ENCODE measurements at places on chromosomes 7 and 10.

GRCh38 chr7:102836191-102836919 lies 76.4 kb upstream of the LRRC17 start:
- no peak for DNase-seq

DNA sequence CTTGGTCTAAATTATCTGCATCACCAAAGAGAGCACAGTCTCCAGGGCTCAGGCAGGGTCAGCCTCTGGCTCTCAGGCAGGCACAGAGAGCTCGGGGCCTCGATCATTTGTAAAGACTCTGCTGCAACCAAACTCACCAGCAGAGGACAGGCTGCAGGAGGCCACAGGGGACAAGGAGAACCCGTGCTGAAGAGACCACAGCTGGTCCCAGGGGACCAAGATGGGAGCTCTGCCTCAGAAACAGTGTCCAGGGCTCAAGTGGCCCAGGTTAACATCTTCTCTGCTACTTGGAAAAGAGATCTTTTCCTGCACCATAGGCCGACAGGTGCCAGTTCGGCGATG lies 543.2 kb downstream of the PTPRN2 start:
- DNase-seq, result no peak

DNA sequence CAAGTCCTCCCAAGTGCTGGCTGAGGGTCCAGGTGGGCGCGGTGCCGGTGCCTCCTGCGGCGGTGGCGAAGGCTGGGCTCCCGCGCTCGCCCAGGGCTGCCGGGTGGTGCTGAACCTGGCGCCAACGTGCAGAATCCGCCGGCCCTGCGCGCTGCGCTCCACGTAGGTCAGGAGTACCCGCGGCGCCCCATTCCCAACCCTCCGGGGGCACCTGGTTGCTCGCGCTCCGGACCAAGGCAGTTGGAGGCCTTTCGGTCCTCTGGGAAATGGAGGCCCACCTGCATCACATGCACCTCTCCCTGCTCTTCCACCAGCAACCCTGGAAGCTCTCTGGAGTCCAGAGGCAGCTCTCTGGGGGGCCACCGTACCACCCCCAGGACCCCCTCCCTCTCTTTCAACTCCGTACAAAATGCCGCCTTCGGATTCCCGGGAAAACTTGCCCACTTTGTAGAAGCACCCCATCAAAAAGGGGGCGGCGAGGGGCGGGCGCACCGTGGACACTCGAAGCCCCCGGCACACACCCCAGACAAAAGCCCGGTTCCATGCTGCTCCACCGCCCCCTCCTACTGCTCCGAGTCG lies 745 bp downstream of the SLC16A9 start:
- DNase-seq, result peak; percentile 18

DNA sequence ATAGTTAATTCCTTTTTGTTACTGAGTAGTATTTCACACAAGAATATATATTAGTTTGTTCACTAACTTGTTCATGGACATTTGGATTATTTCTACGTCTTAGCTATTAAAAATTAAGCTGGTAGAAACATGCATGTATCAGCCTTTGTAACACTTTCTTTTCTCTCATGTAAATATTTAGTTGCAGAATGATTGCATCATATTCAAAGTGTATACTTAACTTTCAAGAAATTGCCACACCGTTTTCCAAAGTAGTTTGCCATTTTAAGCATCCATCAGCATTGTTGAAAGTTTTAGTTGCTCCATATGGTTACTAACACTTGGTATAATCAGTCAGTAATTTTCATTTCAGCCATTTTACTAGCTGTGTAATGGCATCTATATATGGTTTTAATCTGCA lies 666.9 kb downstream of the NXPH1 start:
- no peak for DNase-seq

GRCh38 chr10:78259391-78259790 lies 225.7 kb downstream of the RPS24 start:
- no peak for DNase-seq

DNA sequence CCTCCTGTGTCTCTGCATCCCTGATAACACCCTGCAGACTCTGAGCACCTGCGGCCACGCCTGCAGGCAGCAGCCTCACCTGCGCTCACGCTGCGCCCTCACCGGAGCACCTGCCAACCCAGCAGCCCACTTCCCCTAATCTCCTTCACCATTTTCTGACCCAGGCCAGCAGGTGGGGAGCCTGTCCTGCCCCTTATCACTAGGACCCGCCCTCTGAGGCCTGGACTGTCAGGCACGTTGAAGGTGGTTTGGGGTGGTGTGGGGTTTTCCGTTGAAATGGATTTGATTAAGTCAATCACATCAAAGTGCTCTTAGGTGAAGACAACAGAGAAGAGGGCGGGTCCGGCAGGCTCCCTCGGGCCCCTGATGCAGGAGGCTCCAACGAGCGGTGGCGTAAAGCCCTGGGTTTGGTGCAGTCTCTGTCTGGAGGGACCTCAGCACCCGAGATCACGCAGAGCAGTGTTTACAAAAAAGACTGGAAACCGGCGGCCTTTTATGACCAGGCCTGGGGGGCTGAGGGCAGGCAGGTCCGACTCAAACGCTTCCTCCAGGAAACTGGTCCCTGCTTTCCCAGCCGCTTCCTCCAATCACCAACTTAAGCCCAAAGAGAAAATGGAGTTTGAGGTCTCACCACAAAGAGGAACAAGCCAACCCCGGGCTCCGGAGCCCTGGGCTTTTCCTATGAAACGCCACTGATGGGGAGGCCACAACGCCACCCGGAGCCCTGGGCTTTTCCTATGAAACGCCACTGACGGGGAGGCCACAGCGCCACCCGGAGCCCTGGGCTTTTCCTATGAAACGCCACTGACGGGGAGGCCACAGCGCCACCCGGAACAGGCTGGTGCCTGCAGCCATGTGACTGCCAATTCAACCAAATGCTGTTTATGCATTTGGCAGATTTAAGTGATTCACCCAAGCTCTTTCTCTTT lies 45.5 kb downstream of the DPYSL4 start:
- no peak for DNase-seq

DNA sequence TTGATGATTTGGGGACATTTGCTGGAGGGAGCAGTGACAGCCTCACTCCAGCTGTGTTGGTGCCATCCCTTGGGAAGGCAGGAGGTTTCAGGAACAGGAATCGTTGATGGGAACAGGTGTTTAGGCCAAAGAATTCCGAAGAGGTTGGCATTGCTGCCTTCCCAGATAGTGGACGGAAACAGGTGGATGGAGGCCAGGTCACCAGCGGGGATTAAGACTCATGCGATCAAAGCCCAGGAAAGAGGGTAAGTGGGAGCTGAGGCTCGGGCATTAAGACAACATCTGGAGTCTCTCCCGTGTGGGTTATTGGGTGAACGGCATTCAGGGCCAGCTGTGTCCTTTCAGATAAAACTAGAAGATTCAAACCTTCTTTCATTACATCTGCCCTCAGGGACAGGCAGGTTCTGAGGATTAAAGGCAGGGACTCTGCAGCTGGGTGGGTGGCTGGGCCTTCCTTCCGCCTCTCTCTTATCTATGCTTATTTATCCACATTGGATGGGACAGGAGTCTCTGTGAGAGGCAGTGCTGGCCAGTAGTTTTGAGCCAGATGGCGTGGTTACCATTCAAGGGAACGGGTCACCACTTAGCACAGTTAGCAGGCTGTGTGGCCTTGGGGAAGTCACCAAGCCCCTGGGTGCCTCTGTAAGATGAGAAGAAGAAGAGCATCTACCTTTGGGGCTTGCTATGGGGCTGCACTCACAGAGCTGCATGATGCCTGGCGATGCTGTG lies 67.6 kb downstream of the INSIG1 start:
- no peak for DNase-seq

DNA sequence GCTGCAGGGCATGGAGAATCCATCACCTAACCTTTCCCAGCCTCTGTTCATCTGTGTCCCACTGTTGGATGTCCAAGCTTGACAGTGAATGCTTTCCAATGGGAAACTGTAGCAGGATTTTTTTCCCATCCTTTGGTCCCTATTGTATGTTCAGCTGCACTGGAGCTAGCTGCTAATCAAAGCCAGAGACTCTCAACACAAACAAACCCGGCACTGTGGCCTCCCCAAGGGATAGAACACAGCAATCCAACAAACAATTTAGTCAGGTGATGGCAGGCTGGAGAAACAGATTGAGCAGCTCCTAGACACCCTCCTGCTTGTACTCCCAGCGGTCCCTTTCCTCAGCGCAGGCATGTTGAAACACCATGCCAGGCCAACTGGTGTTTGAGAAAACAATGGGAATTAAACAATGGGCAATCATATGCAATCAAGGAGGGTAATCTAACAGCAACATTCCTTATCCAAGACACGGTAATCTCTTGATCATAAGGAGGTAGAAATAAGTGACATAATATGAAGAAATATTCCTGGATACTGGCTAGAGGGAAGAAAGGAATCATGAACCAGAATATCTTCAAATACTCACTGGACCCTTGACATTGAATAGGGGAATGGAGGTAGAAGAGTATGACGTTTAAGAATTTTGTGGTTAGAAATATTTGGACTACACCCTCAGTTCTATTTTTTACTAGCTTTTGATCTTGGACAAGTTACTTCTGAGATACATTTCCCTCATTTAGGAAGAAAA lies 15.0 kb downstream of the PTN start:
- DNase-seq, result no peak

DNA sequence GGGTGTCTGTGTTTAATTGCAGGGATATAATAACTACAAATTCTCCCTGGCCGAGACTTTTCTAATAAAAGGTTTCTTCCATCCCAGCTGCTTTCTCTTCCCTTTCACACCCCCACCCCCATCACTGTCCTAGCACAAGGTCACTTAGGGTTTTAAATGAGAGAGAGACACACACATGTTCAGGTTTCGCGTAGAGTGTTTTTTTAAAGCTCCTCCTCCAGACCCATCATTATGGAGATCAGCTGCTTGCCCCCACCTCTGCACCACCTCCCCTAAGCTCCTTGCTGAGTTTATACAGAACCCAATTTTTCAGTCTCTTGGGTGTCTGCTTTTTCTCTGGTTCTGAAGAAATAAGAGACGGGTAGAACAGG lies 18.6 kb downstream of the LRMDA start:
- DNase-seq, result no peak

DNA sequence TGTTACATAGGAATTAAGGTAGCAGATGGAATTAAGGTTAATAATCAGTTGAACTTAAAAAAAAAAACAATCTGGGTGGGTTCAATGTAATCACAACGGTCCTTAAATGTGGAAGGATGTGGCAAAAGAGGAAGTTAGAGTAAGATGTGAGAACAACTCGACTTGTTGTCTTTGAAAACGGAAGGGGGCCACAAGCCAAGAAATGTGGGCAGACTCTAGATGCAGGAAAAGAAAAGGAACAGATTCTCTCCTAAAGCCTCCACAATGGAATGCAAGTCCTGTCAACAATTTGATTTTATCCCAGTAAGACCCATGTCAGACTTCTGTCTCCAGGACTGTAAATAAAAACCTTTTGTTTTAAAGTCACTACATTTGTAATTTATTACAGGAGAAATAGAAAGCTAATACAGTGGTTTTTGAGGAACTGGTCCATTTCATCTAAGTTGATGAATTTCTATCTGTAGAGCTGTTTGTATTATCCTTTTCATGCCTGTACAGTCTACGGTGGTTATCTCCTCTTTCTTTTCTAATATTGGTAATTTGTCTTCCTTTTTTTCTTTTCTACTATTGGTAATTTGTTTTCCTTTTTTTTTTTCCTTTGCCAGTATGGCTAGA lies 8.6 kb downstream of the MCMBP start:
- DNase-seq, result no peak

- no peak for DNase-seq
Measured at GRCh38 chr10:79188154-79188965, 119.6 kb downstream of the ZMIZ1 start.

GRCh38 chr7:17369691-17370426 lies 71.4 kb downstream of the AHR start:
- DNase-seq, result no peak

- DNase-seq, result no peak
Measured at GRCh38 chr7:91299952-91300775, 35.9 kb downstream of the FZD1 start.

DNA sequence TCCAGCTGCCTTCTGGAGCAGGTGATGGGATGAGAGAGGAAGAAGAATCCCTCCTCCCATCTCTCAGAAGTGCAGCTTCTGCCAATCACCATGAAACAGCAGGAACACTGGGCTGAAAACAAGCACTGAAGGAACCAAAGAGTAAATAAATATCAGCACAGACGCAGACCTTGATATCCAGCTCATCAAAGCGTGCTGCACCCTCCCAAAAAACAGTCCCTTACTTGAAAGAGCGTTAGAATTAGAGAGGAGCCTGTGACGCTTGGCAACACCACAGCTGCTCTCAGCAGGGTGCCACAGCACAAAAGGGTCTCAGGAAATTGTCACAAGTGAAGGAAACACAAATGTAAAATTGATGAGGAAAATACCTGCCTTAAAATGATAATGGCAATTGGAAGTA lies 39.5 kb downstream of the KLF6 start:
- no peak for DNase-seq

DNA sequence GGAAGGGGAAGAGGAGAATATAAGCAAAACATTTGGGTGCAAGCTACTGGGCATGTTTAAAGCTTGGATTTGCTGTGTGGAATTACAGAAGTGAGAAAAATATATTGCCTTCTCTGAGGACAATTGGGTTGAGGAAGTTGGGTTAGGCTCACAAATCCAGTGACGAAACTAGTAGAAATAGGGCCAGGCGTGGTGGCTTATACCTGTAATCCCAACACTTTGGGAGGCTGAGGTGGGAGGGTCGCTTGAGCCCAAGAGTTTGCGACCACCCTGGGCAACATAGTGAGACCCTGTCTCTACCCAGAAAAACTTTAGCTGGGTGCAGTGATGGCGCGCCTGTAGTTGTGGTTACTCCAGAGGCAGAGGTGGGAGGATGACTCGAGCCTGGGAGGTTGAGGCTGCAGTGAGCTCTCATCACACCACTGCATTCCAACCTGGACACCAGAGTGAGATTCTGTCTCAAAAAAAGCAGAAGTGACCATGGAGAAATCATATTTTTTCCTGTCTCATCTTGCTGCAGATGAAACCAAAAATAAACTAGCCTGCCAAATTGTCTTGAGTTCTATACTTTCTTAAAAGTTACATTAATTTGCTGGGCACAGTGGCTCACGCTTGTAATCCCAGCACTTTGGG lies 22.4 kb downstream of the NRBF2 start:
- DNase-seq, result no peak

- peak; percentile 79 for DNase-seq
Measured at GRCh38 chr10:102837230-102837721, at the start of gene CYP17A1. TSS of gene CYP17A1 (minus strand) at chr10:102837413. CDS start at chr10:102837361, 52 bp downstream.

- no peak for DNase-seq
Measured at GRCh38 chr7:133395551-133395950, 142.7 kb downstream of the EXOC4 start.

GRCh38 chr7:157818701-157819454 lies 482.1 kb downstream of the DNAJB6 start:
- DNase-seq, result no peak

DNA sequence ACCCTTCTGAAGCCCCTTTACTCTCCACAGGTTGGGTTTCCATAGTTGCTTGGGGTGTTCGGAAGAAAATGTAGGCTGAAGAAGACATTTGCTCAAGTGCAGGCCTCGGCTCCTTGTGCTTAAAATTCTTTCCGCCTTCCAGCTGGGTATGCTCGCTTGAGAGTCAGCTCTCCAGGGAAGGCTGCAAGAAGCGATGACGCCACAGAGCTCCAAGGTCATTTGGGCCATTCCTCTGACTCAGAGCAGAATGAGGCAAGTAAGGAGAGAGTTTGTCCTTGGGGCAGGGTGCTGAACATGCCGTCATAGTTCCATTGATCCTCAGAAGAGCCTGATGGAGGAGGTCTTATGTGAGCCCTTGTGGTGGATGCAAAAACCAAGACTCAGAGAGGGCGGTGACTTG lies 27.4 kb upstream of the HSPA12A start:
- DNase-seq, result no peak

Measured in pancreas (tissue), 10 donors.